CD4-positive, alpha-beta T cell treated with Interleukin-15 for 4 hours (primary cell): ENCODE measurements at places on chromosomes 1 and 21.

GRCh38 chr1:204931768-204932572 is 61.3 kb downstream of the NFASC start:
- DNase-seq, result no peak

GRCh38 chr1:51310871-51311613 is 19.3 kb downstream of the TTC39A start:
- DNase-seq, result no peak

DNA sequence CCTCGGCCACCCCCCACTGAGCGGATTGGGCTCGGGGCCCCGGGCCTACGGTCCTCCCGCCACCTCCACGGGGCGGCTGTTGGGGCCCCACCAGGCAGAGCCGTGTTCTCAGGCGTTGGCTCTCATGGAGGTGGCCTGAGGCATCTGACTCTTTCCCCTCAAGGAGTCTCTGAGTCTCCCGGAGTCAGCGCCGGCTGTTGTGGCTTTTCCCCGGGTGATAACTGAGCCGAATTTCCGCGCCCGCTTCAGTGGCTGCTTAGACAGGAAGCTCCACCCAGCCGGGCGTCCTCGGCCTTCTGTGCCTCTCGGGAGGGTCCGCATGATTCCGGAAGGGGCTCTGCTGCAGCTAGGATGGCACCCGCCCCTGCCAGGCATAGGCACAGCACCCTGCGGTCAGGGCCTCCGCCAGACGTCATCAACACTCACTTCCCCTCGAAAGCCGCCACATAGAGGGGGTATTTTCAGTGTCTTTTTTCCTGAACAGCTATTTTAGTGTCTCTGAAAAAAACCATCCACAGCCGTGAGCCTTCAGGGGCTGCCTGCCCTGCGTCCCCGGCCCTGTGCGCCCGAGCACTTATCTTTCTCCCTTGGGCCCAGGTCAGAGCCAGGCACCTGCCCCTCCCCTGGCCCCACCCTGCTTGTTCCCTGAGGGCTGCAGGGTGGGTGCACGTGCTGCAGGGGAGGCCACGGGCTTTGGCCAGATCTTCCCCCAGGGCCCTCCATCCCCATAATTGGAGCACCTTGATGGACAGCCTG is 72.9 kb downstream of the SKI start:
- peak; percentile 91 for DNase-seq

DNA sequence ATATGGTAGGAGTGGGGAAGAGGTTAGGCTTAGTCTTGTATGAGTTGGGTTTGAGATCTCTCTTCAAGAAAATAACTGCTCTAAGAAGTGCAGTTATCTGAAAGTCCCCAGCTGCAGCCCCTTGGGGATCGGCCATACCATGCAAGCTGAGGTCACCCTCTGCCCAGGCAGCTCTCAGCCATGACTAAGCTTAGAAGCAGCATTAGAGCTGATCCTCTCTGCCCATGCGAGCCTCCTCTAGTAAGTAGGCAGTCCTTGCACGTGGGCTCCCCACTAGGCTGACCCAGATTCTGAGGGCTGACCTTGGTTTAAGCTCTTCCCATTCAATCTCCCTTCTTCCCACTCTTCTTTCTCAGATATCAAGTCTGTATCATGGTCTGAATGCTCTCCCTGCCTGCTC is 121.0 kb upstream of the UBE2U start:
- no peak for DNase-seq

DNA sequence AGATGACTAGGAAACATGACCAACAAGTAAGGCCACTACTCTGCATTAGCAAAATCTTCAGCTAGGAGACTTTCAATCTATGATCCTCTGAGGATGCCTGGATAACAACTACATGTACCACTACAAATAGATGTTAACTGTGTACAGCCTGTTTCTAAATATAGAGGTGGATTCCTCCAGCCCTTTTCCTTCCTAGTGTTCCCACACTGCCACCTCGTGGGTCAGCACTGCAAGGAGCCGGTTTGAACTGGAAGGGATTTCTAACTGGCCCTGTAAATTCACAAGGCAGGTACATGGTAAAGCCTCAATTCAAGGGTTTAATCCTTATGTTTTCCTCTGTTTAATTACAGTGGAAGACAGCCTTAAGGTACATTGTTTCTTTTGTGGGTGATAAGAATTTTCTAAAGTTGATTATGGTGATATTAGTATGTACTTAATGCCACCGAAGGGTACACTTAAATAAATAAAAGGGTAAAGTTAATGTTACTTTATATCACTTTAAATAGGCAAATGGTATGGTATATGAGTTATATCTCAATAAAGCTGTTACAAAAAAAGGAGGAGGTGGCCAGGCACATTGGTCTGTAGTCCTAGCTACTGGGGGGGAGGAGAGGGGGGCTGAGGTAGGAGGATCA is 14.4 kb downstream of the SMYD3 start:
- peak; percentile 15 for DNase-seq

- DNase-seq, result no peak
Observed at GRCh38 chr1:231808116-231808515, 181.5 kb downstream of the DISC1 start.

DNA sequence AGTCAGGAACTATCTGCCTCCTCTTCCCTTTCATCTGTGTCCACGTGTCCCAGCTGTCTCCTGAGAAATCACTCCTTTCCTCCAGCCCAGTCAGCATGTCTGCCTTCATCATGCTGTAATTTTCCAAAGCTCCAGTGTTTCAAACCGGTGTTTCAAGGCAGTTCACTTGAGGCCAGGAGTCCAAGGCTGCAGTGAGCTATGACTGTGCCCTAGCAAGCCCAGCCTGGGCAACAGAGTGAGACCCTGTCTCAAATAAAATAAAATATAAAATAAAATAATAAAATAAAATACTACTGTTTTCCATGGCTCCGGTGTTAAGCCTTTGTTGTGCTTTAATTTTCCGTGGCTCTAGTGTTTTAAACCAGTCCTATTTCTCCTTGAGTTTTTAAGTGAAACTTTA is 7.9 kb upstream of the SELENON start:
- no peak for DNase-seq

GRCh38 chr1:233281711-233282581 is 13.6 kb downstream of the PCNX2 start:
- peak; percentile 31 for DNase-seq

- DNase-seq, result peak; percentile 61
Observed at GRCh38 chr1:168603501-168604110, 27.2 kb downstream of the XCL1 start.
